ENCODE measurements at places on chromosomes 4 and X.

- no peak for DNase-seq
Measured at GRCh38 chrX:38277136-38277535, 50.2 kb downstream of the RPGR start.

DNA sequence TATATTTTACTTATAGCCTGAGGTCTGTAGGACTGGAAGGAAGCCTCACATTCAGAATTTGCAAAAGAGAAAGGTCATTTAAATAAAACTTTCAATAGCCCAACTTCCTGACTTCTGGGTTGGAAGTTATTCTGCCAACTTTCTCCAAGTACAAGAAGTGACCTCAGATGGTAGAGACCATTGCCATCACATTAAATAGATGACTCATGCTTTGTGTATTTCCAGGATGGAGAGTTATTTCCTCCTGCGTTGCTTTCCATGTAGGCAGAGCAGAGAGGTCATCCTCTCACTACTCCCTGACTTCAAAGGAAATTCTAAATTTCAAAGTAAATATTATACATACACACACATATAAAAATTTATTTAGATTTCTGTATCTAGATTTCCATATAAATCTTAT lies 73.0 kb upstream of the NR3C2 start:
- no peak for DNase-seq

DNA sequence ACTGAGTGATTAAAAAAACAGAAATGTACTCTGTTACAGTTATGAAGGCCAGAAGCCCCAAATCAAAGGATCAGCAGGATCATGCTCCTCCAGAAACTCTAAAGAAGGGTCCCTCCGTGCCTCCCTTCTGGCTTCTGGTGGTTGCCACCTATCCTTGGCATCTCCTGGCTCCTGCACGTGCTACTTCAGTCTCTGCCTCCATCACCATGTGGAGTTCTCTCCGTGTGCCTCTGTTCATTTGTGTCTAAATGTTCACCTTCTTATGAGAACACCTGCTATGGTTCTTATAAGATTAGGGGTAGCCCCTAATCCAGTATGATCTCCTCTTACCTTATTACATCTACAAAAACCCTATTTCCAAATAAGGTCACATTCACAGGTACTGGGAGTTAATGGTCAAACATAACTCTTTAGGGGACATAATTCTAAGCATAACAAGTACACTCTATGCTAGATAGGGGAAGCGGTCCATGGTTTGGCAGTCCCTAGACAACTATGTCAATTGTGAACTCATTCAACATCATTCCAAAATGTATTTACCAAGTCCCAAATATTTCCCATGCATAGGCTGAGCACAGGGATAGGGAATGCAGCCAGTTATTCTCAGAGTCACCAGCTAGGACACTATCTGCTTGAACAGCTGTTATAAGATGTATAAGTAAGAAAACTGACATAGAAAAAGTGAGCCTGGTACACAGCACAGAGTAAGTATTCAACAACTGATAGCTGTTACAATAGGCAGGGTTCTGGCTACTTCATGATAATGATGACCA lies 295.5 kb upstream of the BOD1L1 start:
- no peak for DNase-seq

DNA sequence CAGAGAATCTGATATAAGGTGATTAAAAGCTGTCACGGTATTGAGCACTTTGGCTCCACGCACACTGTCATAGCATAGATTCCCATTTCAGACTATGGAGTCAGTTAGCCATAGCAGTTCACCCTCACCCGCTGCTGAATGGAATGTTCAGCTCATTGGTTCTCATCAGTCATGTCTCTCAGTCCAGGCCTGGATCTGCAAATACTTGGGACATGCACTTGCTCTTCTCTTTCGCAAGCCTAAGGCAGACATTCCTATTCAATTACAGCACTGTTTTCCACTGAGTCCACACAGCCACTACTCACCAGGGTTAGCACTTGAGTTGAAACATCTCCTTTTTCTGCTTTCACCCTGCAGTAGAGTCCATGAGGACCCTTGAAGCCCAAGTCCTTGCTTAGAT lies 30.6 kb upstream of the SCML1 start:
- no peak for DNase-seq

DNA sequence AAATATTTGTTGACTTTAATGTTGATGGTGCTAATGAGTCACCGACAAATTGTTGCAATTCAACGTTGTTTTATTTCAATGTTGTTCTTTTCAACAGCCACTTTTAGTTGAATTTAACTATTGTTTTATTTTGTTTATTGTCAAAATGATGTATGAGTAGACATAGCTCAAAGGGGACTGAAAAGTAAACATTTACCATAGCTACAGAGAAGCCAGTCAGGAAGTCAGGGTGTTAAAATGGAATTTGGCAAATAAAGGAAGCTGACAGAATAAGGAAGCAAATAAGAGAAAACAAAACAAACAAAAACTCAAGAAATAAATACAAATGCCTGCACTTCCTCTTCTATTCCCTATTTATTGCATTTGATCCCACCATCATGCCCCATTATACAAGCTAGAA lies 648.4 kb upstream of the HTR2C start:
- DNase-seq = no peak

DNA sequence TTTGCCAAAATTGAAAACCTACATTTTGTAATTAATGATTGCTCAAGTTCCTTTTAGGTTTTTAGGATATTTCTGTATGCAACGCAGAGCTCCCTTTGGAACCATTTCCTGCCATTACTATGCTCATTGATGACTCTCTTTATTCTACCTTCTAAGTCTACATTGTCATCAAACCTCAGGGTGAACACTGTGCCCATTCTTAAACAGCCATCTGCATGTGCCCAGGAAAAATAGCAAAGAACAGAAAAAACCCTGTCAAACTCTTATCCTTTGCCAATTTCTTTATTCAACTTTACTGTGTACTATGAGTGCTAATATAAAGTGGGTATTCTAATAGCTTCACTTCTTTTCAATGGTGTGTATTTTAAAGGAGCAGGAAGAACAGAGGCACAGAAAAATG lies 1455.9 kb downstream of the ADGRL3 start:
- no peak for DNase-seq

- DNase-seq = no peak
Measured at GRCh38 chr4:47696823-47697222, 141.0 kb downstream of the CORIN start.

All from stimulated activated CD8-positive, alpha-beta memory T cell treated with anti-CD3 and anti-CD28 coated beads, Interleukin-4, amount 100 ng/mL, for 24 hours (primary cell).